ENCODE measurements at places on chromosomes 6 and 20.
A peak's percentile ranks its signal among the peaks of the same experiment; 100 is the strongest.

- peak overlapping the region; percentile 82 for H3K4me3 ChIP-seq
- DNase-seq: no peak
Observed at GRCh38 chr6:5260111-5260620, 584 bp downstream of the LYRM4 start.

DNA sequence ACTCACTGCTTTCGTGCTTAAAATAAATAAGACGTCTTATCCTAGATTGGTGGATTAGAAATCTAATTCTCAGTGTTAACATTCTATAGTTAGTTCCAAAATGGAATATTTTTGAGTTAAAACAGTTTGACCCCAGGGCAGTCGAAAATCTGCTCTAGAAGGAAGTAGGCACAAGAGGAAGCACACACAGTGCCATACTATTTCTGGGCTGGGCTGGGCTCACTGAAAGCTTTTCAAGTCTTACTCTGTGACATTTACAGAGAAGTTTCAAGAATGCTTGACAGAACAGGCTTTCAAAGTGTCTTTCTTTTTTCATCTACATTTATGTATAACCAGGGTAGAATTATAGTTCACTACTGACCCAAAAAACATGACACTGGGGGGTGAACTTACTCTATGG is 209.8 kb downstream of the SOD2 start:
- DNase-seq: no peak
- no peaks in the 10 kb centered on the region for H3K4me1 ChIP-seq
- no peak overlapping the region for H3K27ac ChIP-seq

DNA sequence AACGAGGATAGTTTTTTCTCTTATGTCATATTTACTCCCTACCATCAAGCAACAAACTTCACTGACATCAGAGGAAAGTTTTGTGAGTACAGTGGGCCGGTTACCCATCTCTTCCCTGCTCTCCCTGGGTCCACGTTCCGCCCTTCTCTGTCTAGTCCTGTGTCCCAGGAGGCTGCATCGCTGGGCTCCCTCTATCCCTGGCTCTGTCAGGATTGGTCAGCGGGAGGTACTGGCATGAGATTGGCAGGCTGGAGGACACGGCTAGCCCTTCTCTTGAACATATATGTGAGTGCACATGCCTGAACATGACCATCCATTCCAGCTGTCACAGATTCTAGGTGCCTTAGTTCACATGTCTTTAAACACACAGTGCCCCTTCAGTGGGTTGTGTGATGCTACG is 30.3 kb upstream of the TMEM181 start:
- no peak for DNase-seq
- no peaks in the 10 kb centered on the region for H3K36me3 ChIP-seq
- peaks cover 40% of the 10 kb centered on the region for H3K27me3 ChIP-seq
- H3K27ac ChIP-seq: no peak overlapping the region

GRCh38 chr6:157892363-157892877 is 69.4 kb downstream of the SNX9 start:
- no peak for DNase-seq
- H3K27ac ChIP-seq: no peak overlapping the region
- peaks cover 26% of the 10 kb centered on the region for H3K36me3 ChIP-seq
- H3K4me1 ChIP-seq: peaks cover 7% of the 10 kb centered on the region
- H3K27me3 ChIP-seq: no peaks in the 10 kb centered on the region

DNA sequence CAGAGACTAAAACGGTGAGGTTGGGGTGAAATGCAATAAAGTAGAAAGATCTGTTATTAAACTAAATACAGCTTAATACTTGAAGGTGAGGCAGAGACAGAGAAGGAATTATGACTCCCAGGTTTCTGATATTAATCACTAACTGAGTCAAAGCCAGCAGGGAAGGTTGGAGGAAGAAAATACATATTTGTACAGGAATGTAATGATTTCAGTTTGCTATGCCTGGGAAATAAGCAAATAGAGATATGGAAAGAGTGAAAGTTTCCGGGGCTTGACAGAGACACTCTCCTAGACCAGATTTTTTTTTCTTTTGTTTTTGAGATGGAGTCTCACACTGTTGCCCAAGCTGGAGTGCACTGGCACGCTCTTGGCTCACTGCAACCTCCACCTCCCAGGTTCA is 76.8 kb downstream of the PTPRK start:
- no peaks in the 10 kb centered on the region for H3K27me3 ChIP-seq
- H3K4me1 ChIP-seq: peaks cover 33% of the 10 kb centered on the region
- H3K4me3 ChIP-seq: no peak overlapping the region

DNA sequence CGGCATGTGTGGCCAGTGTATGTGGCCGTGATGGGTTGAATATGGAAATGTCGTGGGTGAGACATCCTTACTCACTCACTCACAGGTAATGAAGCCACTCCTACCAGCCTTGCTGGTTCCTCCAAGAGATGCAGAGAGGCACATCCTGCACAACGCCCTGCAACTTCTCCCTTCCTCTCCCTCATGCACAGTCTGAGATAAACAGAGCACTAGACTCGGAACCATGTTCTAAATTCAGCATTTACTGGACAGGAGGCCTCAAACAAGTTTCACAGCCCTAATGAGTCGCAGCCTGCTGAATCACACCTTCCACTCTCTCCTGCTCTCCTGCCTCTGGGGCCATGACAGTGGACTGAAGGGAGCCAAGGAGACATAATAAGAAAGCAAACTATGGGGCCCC is 91.2 kb downstream of the ISM1 start:
- H3K4me1 ChIP-seq: no peaks in the 10 kb centered on the region
- no peaks in the 10 kb centered on the region for H3K27me3 ChIP-seq
- no peak overlapping the region for H3K4me3 ChIP-seq
- DNase-seq: no peak

DNA sequence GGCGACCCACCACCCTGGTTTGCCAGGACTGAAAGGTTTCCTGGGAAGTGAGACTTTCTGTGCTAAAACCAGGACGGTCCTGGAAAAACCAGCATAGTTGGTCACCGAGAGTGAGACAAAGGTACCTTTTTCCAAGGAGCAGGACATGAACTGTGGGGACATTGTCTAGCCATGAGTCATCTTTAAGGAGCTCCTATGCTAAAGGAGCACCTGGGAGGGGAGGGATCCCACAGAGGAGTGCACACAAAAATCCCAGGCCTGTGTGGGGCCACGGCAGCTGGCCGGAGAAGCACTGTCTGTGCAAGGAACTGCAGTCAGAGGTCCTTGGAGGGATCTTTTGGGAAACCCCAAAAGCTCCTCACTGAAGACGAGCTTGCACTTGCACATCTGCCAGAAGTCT is 109.1 kb upstream of the PLEKHG1 start:
- DNase-seq: no peak
- H3K4me3 ChIP-seq: no peak overlapping the region
- H3K27ac ChIP-seq: no peak overlapping the region
- H3K36me3 ChIP-seq: no peaks in the 10 kb centered on the region
- peaks cover 27% of the 10 kb centered on the region for H3K4me1 ChIP-seq
- H3K27me3 ChIP-seq: no peaks in the 10 kb centered on the region

GRCh38 chr6:126747728-126748540 is 370.5 kb upstream of the RSPO3 start:
- no peak overlapping the region for H3K4me3 ChIP-seq
- DNase-seq: no peak
- H3K4me1 ChIP-seq: no peaks in the 10 kb centered on the region
- no peak overlapping the region for H3K27ac ChIP-seq

- H3K27ac ChIP-seq: no peak overlapping the region
- peaks cover 34% of the 10 kb centered on the region for H3K4me1 ChIP-seq
- DNase-seq: no peak
- H3K27me3 ChIP-seq: no peaks in the 10 kb centered on the region
- no peak overlapping the region for H3K4me3 ChIP-seq
Observed at GRCh38 chr6:303948-304558, 11.8 kb downstream of the DUSP22 start.

GRCh38 chr6:13870214-13870830 is 54.4 kb upstream of the RNF182 start:
- H3K27me3 ChIP-seq: no peaks in the 10 kb centered on the region
- no peaks in the 10 kb centered on the region for H3K36me3 ChIP-seq
- H3K4me3 ChIP-seq: no peak overlapping the region
- no peak overlapping the region for H3K27ac ChIP-seq

GRCh38 chr6:33990061-33990541 is 155.8 kb downstream of the GRM4 start:
- H3K27ac ChIP-seq: no peak overlapping the region
- no peaks in the 10 kb centered on the region for H3K4me1 ChIP-seq
- no peak overlapping the region for H3K4me3 ChIP-seq
- no peaks in the 10 kb centered on the region for H3K36me3 ChIP-seq
- H3K27me3 ChIP-seq: peaks cover 99% of the 10 kb centered on the region

- no peaks in the 10 kb centered on the region for H3K27me3 ChIP-seq
- DNase-seq: no peak
- H3K36me3 ChIP-seq: peaks cover 29% of the 10 kb centered on the region
- no peaks in the 10 kb centered on the region for H3K4me1 ChIP-seq
- H3K4me3 ChIP-seq: no peak overlapping the region
Observed at GRCh38 chr6:135474362-135474761, 23.2 kb downstream of the AHI1 start.

- peaks cover 14% of the 10 kb centered on the region for H3K4me1 ChIP-seq
- H3K27me3 ChIP-seq: no peaks in the 10 kb centered on the region
- no peak overlapping the region for H3K4me3 ChIP-seq
Observed at GRCh38 chr6:140289186-140289585, 914.7 kb upstream of the CITED2 start.

DNA sequence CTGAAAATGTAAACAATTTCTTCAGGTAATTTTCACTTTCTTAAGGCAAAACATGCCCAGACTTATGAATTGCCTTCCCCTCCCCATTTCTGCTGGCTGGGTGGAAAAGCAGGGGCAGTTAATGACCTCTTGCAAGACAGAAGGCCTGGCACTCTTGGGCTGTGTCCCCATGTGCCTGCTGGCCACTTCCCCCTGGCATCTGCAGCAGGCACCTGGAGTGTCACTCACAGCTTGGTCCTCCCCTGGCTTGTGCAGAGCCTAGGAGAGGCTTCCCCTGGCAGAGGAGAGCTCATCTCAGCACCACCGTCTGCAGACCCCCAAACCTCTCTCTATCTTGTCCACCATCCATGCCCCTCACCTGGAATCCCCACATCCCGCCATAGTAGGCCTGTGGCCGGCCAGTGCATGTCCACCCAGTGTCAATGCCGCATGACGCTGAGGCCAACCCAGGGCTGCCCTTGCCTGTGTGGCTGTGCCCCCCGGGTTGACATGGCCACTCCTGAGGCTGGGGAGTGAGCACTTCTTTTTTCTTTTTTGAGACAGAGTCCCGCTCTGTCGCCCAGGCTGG is 83.5 kb upstream of the SLC22A23 start:
- no peak overlapping the region for H3K27ac ChIP-seq
- no peak overlapping the region for H3K4me3 ChIP-seq
- peaks cover 29% of the 10 kb centered on the region for H3K27me3 ChIP-seq
- no peaks in the 10 kb centered on the region for H3K36me3 ChIP-seq
- H3K4me1 ChIP-seq: no peaks in the 10 kb centered on the region
- no peak for DNase-seq

GRCh38 chr6:39409889-39410288 is 87.4 kb upstream of the KCNK16 start:
- H3K36me3 ChIP-seq: no peaks in the 10 kb centered on the region
- H3K27ac ChIP-seq: no peak overlapping the region
- no peaks in the 10 kb centered on the region for H3K27me3 ChIP-seq
- DNase-seq: no peak
- peaks cover 4% of the 10 kb centered on the region for H3K4me1 ChIP-seq
- no peak overlapping the region for H3K4me3 ChIP-seq

DNA sequence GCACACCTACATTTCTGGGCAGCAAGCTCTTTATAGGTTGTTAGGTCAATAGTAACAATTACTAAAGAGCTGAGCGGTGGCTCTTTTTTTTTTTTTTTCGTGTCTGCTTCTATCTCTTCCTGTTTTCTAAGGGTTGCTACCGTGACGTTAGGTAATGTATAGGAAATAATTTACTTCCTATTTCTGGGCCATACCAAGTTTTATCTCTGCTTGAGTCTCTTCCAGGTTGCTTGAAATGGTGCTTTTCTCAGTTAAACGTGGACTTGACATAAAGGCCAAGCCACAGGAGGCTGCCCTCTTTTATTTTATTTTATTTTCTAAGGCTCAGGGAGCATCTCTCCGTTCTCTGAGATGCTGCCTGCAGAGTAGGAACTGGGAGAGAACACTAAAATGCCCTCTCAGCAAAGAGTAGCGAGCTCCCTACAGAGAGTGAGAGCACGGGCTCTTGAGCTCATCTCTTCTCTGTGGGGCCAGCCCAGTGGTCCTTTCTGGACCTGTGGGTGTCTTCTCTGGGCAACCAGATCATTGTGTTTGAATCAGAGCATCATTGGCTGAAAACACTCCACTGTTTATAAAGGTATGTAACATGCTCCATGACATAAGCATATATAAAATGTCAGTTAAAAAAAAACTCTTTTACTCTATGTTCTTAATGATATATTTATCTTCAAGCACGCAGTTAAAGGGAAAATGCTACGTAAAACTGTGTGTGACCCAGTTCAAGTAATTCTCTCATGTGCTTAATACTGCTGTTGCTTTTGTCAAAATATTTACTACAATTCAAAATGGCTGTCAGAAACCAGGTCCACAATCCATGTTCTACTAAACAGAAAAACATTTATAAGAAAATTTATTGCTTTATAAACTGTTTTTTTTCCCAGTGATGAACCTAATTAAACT is at the start of gene ZNF831:
ZNF831 (plus strand) TSS at position 191 of the 900 bp plus-strand sequence. CDS start 27,199 bp downstream, outside the sequence.
- H3K36me3 ChIP-seq: no peaks in the 10 kb centered on the region
- no peak within 1 kb of the TSS for H3K27ac ChIP-seq
- no peaks in the 10 kb centered on the region for H3K4me1 ChIP-seq
- H3K27me3 ChIP-seq: peaks cover 38% of the 10 kb centered on the region

DNA sequence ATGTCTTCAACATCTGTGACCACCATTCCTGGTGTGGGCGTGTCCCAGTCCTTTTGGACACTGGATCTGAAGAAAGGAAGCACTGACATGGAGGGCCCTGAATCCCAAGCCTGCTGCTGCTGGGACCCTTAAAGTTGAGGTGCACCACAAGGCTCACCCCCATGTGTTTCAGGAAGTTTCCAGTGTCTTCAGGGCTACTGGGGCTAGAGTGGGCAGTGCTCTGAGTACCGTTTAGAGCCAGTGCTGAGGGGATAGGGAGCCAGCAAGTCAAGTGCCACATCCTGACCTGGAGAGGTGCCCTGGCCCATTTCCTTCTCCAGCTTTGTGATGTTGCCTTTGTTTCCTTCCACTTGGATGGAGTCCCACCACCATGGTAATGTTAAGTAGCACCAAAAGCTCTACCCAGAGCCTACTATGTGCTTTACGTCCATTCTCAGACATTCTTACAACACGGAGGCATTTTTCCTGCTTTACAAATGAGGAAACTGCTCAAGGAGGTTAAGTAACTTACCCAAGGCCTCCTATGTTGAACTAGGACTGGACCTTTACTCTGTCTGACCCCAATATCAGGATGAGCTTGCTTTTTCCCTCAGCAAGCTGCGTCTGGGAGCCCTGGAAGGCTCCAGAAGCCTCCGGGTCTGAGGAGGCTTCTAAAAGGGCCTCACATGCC is 552 bp upstream of the DEF6 start:
- H3K27ac ChIP-seq: peak overlapping the region; percentile 61
- no peak for DNase-seq
- H3K4me1 ChIP-seq: peaks cover 29% of the 10 kb centered on the region
- no peaks in the 10 kb centered on the region for H3K27me3 ChIP-seq
- peaks cover 27% of the 10 kb centered on the region for H3K36me3 ChIP-seq

- DNase-seq: no peak
- H3K27me3 ChIP-seq: peaks cover 7% of the 10 kb centered on the region
- H3K4me1 ChIP-seq: no peaks in the 10 kb centered on the region
- H3K4me3 ChIP-seq: no peak overlapping the region
- H3K36me3 ChIP-seq: no peaks in the 10 kb centered on the region
- no peak overlapping the region for H3K27ac ChIP-seq
Observed at GRCh38 chr6:23589811-23590210, 536.2 kb upstream of the NRSN1 start.

GRCh38 chr6:98747273-98747672 is 87.1 kb upstream of the POU3F2 start:
- H3K27ac ChIP-seq: no peak overlapping the region
- no peaks in the 10 kb centered on the region for H3K4me1 ChIP-seq

GRCh38 chr6:28211840-28212509 is 13.1 kb upstream of the ZSCAN9 start:
- peak overlapping the region; percentile 49 for H3K4me3 ChIP-seq
- H3K27me3 ChIP-seq: peaks cover 96% of the 10 kb centered on the region
- H3K4me1 ChIP-seq: peaks cover 22% of the 10 kb centered on the region

Measured in left ventricle myocardium inferior (tissue), 1 donor.